ENCODE measurements at places on chromosomes 5 and 9. TPM values are rescaled to one million over a fixed set of nuclear protein-coding genes. Genes with fewer than 3 reads are reported as not detected.

WDR38 gene
- total RNA-seq, result not detected

IFNA2 gene
- total RNA-seq, result not detected

LIX1 gene
- total RNA-seq, result not detected

MORN5 gene
- total RNA-seq, result not detected

PCDHAC2 gene
- total RNA-seq, result 5.1 TPM

SNCAIP gene
- total RNA-seq, result 4.7 TPM

RGS7BP gene
- not detected for total RNA-seq

CANX gene
- 1,359 TPM for total RNA-seq

ANKRD55 gene
- total RNA-seq, result not detected

ZDHHC11B gene
- 2.3 TPM for total RNA-seq

MVB12B gene
- 10.7 TPM for total RNA-seq
